CD4-positive, alpha-beta T cell (primary cell): ENCODE measurements at places on chromosomes 11 and 22. TPM values are rescaled to one million over a fixed set of nuclear protein-coding genes. Genes with fewer than 3 reads are reported as not detected.

DNA sequence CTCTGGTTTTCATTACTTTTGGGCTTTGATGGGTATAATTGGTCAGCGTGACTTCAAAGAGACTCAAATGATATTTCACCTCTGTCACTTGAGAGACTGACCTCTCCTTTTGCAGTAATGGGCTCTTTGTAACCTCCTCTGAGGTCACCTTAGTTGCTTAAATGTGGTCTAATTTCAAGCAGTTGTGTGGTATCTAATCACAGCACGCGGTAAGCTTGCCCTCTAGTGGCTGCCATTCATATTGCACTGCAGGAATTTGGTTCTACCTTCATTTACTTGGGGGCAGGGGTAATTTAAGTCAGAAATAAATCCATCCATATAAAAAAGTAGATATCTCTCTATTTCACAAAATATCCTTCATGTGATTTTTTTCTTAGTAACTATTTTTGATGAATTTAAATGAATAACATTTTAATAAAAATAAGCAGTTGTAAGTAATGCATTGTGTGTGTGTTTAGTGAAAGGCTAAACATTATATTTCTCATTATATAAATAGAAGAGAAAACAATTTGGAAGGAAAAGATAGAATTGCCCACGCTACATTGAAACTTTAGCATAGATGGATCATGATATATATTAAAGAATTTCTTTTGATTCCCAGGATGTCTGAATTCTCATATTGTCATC is 55.0 kb upstream of the ANO3 start:
- no peak overlapping the region for H3K4me3 ChIP-seq
- no peak overlapping the region for H3K27ac ChIP-seq
- H3K36me3 ChIP-seq: no peaks in the 10 kb centered on the region

PDE3B gene
- total RNA-seq: 106 TPM

- peak; percentile 91 for DNase-seq
- H3K4me3 ChIP-seq: peak overlapping the region; percentile 50
- peaks cover 14% of the 10 kb centered on the region for H3K36me3 ChIP-seq
- H3K27me3 ChIP-seq: no peaks in the 10 kb centered on the region
- H3K4me1 ChIP-seq: peaks cover 87% of the 10 kb centered on the region
Measured at GRCh38 chr22:45318168-45318557, 8.4 kb downstream of the FAM118A start.

DNA sequence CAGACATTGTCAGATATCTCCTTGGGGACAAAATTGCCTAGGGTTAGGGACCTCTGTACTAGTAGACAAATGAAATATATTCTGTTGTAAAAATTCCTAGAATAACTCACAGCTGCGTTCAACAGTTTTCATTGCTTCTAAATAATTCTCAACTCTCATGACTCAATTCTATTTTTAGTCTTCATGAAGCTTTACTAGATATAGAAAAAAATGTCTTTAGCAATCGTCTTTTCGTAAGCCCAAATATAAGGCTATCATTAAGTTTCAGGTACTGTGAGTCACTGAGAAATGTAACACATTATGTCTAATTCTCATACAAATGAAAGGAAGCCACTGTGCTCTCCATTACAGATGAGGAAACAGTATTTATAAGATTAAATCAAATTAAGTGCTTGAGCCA is 6.4 kb downstream of the MMP12 start:
- H3K4me1 ChIP-seq: no peaks in the 10 kb centered on the region
- H3K27me3 ChIP-seq: no peaks in the 10 kb centered on the region
- DNase-seq: no peak
- H3K4me3 ChIP-seq: no peak overlapping the region
- H3K36me3 ChIP-seq: no peaks in the 10 kb centered on the region

DNA sequence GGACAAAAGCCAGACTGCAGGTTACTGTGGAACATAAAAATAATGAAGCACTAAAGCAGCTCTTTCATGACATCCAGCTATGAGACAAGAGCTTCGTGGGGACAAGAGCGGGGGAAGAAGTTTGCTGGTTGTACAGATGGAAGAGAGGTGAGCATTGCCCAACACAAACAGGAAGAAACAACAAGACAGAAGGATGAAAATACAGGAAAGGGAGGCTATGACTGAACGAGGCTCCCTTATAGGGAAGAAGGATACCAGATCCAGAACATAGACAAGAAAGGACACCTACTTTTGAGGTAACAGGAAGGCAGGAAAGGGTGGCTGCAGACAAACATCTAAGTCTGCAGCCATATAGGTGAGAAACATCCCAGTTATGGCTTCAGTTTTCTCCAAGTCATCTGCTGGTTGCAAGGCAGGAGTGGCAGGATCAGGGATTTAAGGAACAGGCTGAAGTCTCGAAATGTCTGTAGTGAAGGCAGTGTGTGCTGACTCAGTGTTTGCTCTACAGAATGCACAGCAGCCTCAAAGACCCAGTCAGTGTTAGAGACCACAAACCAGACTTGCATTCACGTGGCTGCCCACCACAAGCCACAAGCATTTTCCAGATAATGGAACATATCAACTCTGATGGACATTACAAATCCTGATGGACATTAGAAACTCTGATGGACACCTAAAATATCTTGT is 1.9 kb downstream of the CLTCL1 start:
- no peak for DNase-seq
- peaks cover 21% of the 10 kb centered on the region for H3K4me1 ChIP-seq
- H3K27me3 ChIP-seq: no peaks in the 10 kb centered on the region

MMP27 gene
- not detected for total RNA-seq

GRCh38 chr11:8863838-8864237 is 47.2 kb upstream of the AKIP1 start:
- no peak for DNase-seq
- H3K27ac ChIP-seq: no peak overlapping the region
- no peak overlapping the region for H3K4me3 ChIP-seq
- H3K27me3 ChIP-seq: peaks cover 24% of the 10 kb centered on the region

ACTN3 gene
- 0.22 TPM for total RNA-seq

DNA sequence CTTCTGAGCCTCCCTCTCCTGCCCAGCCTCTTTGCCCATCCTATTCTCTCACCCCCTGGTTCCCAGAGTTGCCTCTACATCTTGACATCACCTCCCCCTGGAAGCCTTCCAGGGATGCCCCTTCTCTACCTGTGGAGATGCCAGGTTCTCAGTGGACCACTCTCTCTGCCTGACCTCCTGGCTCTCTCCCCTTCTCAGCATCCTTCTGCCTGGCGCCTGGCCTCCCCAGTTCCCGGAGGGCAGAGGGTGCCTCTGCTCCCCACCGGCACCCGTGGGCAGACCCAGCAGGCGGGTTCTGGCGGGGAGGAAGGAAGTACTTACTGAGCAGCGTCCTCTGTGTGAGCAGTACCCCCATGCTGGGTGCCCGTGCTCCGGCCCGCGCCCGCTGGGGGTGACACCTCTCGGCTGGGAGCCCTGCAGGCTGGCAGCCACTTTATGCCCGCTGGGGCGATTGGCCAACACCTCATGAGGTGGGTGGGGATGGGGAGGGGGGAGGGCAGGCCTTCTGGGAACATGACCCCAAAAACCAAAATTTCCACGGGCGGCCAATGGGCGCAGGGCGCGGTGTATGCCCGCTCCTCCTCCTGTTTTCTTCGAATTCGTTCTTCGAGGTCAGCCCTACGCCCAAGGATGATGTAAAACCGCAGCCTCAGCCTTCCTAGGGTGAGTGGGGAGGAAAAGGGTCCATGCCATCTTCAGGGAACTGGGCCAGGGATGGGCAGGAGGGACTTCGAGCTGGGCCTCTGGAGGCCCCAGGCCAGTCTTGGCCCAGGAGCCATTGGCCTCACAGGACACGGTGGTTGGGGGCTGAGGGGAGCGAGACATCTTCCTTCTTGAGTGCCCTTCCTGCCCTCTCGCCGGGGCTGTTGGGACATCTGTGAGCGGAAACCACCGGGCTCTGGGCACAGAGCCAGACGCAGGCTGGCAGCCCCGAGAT is at the start of gene OSM:
OSM (minus strand) TSS at position 407 of the 937 bp plus-strand sequence; CDS start at position 355, 52 bp downstream.
- peaks cover 26% of the 10 kb centered on the region for H3K36me3 ChIP-seq
- peak; percentile 50 for DNase-seq
- peak within 1 kb of the TSS; percentile 94 for H3K4me3 ChIP-seq

GRCh38 chr22:19656541-19657251 is 57.6 kb upstream of the SEPTIN5 start:
- H3K4me3 ChIP-seq: no peak overlapping the region
- H3K36me3 ChIP-seq: no peaks in the 10 kb centered on the region
- H3K27ac ChIP-seq: no peak overlapping the region

MUC6 gene
- not detected for total RNA-seq

TPH1 gene
- 1.5 TPM for total RNA-seq

GRCh38 chr11:63958008-63958407 is 16.4 kb upstream of the COX8A start:
- H3K4me3 ChIP-seq: no peak overlapping the region
- H3K4me1 ChIP-seq: peaks cover 35% of the 10 kb centered on the region
- H3K27ac ChIP-seq: no peak overlapping the region
- DNase-seq: no peak

DNA sequence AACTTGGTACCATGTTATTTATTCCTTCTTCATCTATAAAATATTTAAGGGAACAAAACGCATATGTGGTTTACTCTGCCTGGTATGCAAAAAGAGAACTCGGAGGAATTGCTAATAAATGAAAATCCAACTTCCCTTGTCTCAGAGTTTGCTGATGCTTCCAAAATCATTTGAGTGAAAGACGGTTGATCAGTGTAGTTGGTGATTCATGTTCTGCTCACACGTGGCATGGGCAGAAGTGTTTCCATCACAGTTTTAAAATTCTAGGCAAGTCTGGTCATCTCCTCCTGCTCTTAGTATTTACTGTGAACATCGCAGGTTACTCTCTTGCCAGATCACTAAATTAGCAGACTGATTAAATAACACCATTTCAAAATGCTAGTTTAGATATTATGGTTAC is 11.9 kb upstream of the PARVB start:
- no peak overlapping the region for H3K27ac ChIP-seq
- no peaks in the 10 kb centered on the region for H3K4me1 ChIP-seq

DNA sequence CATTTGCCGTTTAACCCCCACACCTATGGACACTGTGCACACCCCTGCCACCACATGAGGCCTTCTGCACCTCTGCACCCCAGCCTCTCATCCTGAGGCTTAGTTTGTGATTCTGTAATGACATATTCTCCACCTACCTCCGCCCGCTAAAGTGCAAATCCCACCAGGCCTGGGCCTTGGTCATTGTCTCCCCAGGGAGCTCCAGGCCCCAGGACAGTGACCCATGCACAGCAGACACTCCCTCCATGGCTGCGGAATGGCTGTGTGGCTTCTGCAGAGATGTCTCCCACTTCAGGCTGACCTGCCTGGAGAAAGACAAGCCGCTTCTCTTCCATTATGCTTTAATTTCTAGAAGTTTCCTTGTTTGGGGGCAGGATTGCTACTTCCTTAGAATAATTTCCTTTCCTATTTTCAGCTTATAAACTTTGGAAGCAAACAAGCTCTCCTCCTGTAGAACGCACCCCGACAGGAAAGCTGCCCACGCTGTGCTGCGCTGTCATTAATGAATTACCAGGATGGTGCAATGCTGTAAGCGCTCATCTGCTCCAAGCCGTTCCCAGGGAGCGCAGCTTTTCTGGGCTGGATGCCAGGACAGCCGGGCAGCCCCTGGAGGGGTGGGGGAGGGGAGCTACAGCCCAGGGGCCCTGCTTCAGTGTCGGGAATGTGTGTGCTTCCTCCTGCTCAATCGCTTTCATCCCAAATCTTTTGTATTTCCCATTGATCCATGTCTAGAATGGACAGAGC is 618.0 kb downstream of the BRD1 start:
- no peaks in the 10 kb centered on the region for H3K4me1 ChIP-seq
- no peak for DNase-seq
- no peaks in the 10 kb centered on the region for H3K36me3 ChIP-seq
- no peaks in the 10 kb centered on the region for H3K27me3 ChIP-seq

CATSPER1 gene
- not detected for total RNA-seq

DNA sequence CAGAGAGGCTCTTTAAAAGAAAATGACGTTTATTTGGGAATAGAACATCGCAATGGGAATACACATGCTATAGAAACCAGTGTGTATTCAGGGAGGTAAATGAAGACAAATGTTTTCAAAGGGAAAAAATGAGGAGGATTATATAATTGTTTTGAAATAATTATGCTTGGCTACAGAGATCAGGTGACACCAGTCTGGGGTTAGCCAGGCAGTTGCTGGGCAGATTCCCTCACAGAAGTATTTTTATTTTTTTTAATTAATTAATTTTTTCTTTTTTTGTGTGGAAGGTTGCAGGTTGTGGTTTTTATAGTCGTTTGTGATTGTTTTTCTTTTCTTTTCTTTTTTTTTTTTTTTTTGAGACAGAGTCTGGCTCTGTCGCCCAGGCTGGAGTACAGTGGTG is 5.6 kb upstream of the STARD10 start:
- no peak for DNase-seq
- H3K4me1 ChIP-seq: peaks cover 2% of the 10 kb centered on the region
- no peak overlapping the region for H3K27ac ChIP-seq
- H3K27me3 ChIP-seq: no peaks in the 10 kb centered on the region
- H3K36me3 ChIP-seq: no peaks in the 10 kb centered on the region
- H3K4me3 ChIP-seq: no peak overlapping the region

GRCh38 chr22:24559471-24559870 is 3.7 kb downstream of the SNRPD3 start:
- H3K4me1 ChIP-seq: peaks cover 70% of the 10 kb centered on the region
- no peak for DNase-seq
- H3K36me3 ChIP-seq: peaks cover 56% of the 10 kb centered on the region
- no peak overlapping the region for H3K27ac ChIP-seq
- H3K4me3 ChIP-seq: no peak overlapping the region
- no peaks in the 10 kb centered on the region for H3K27me3 ChIP-seq

DNA sequence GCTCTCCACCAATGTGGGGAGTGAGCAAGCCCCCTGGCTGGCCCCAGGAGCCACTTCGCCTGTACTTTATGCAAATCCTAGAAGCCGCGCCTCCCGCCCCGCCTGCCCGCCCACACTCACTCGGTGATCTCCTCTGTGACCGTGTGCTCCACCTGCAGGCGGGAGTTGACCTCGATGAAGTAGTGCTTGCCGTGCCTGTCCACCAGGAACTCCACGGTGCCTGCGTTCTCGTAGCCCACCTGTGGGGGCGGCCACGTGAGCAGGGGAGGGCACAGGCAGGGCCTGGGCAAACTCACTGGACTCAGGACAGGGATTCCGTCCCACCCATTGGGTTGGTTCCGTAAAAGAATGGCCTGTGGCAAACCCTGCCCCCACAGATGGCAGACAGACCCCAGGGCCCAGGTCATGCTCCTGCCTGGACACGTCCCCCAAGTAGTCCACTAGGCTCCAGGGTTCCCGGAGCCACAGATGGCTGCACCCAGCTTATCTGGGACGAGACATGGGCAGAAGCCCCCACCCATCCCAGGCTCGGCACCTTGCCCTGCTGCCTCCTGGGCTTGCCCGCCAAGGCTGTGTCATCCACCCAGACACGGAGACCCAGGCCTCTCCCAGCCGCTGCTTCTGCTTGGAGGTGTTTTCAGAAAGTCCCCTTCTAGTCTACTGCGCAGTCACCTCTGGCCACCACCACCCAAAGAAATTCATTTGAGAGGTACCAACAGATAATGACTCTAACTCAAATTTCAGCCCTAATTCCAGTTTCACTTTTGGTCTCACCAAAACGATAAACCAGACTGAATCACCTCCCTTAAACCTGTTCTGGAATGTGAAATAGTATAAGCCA is 12.1 kb downstream of the LRFN4 start:
- H3K4me1 ChIP-seq: peaks cover 8% of the 10 kb centered on the region
- H3K36me3 ChIP-seq: no peaks in the 10 kb centered on the region
- H3K4me3 ChIP-seq: no peak overlapping the region

GRCh38 chr22:19438298-19438697 is 6.0 kb downstream of the MRPL40 start:
- H3K4me3 ChIP-seq: no peak overlapping the region
- peaks cover 22% of the 10 kb centered on the region for H3K36me3 ChIP-seq
- no peaks in the 10 kb centered on the region for H3K27me3 ChIP-seq
- no peaks in the 10 kb centered on the region for H3K4me1 ChIP-seq
- H3K27ac ChIP-seq: no peak overlapping the region

GRCh38 chr22:38832005-38832978 is 11.5 kb downstream of the NPTXR start:
- no peaks in the 10 kb centered on the region for H3K4me1 ChIP-seq
- H3K27ac ChIP-seq: no peak overlapping the region
- no peak for DNase-seq

JAML gene
- total RNA-seq: 30.3 TPM
